Occipital lobe (tissue), 3 donors: ENCODE measurements at places on chromosomes 5 and 9. TPM values are rescaled to one million over a fixed set of nuclear protein-coding genes. Genes with fewer than 3 reads are reported as not detected.

DNA sequence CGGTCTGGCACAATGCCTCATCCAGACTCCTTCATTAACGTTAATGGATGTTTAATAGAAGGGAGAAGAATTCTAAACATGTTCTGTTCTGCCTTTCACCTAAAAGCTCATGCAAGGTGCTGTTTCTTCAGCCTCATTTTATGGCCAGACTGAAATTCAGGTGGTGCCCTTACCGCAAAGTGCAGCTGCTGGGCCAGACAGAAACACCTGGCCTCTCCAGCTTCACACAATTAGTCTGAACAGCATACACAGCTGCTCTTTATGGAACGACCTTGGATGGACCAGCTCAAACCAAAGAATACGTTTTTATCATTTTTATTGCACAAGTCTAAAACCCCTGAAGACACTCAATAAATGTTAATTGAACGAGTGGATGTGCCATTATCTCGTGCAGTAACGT lies 4.6 kb downstream of the SNCAIP start:
- DNase-seq = no peak

DNA sequence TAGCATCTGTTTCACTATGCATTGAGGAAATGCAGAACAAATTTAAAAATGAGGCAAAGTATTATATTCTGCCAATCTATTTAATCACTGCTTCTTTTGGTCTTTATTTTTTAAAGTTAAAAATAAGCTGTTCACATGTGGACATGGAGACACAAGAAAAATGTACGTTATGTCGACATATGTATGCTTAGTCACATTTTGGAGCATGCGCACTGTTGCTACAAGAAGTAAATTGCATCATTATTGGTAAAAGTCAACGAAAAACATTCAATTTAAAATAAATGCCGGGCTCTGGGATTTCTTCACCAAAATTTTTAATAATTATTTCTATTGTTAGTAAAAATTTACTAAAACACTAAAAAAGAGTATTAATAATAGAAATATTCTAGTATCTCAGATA lies 876.3 kb upstream of the CTNND2 start:
- DNase-seq = no peak

DNA sequence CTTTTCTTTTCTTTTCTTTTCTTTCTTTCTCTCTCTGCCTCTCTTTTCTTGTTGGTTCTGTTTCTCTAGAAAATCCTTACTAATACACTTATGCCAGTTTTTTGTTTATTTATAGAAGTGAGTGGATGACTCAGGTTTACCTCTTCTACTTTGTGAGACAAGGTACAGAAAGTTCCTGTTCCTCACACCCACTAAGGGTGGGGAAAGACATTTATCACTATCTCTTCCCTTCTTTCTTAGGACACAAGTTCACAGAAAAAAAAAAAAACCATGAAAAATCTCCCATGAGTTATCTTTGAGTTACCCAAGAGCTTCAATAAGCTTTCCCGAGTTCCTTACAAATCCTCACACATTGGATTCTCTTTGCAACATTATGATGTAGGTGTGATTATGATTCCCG lies 60.9 kb upstream of the CD180 start:
- DNase-seq = no peak

DNA sequence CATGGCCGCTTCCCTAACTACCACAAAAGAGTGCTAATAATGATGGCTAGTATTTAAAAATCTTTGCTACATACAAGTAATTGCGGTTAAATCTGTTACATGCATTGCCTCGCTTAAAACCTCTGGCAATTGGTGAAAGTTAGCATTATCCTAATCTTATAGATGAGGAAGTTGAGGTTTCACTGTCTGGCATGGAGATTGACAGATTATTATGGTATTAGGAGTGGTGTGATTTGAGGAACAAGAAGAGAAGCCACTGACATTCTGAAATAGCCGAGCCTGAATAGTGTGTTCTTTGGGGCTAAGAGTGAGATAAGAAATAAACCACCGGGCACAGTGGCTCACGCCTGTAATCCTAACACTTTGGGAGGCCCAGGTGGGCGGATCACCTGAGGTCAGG lies 45.3 kb upstream of the DPYSL3 start:
- DNase-seq = no peak

GRCh38 chr5:43993634-43994351 lies 390.8 kb downstream of the NNT start:
- no peak for DNase-seq

- DNase-seq = no peak
Measured at GRCh38 chr9:16752601-16753000, 117.9 kb downstream of the BNC2 start.

DNA sequence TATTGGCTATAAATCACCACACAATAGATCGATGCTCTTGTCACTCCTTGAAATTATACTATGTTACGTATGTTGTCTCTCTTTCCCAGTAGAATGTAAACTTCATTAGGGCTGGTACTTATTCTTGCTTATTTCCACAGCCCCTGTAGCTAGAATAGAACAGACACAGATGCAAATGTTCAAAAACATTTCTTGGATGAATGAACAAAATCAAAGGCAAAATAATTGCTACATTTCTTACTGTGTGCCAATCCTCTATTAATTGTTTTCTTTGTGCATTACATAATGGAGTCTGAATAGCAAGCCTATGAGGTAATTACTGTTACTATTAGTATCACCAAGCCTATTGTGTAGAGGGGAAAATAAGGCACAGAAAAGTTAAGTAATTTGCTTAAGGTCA lies 725 bp upstream of the OR13C2 start:
- DNase-seq = no peak

DNA sequence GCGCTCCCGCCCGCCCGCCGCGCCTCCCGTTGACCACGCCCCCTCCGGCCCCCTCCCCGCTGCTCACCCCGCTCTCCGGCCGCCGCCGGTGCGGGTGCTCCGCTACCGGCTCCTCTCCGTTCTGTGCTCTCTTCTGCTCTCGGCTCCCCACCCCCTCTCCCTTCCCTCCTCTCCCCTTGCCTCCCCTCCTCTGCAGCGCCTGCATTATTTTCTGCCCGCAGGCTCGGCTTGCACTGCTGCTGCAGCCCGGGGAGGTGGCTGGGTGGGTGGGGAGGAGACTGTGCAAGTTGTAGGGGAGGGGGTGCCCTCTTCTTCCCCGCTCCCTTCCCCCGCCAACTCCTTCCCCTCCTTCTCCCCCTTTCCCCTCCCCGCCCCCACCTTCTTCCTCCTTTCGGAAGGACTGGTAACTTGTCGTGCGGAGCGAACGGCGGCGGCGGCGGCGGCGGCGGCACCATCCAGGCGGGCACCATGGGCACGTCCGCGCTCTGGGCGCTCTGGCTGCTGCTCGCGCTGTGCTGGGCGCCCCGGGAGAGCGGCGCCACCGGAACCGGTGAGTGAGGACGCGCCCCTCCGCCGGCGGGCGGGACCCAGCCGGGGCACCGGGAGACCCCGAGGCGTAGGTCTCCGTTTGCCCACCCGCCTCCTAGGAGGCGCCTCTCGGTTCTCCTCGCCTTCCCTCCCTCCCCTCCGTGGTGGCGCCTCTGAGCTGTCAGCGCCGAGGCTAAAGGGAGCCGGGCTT lies at the start of gene VLDLR:
Gene VLDLR, plus strand, starts transcription at position 66 of the 739 bp plus-strand sequence. Its CDS starts 403 bp downstream, at position 469.
- DNase-seq = peak; percentile 66

DNA sequence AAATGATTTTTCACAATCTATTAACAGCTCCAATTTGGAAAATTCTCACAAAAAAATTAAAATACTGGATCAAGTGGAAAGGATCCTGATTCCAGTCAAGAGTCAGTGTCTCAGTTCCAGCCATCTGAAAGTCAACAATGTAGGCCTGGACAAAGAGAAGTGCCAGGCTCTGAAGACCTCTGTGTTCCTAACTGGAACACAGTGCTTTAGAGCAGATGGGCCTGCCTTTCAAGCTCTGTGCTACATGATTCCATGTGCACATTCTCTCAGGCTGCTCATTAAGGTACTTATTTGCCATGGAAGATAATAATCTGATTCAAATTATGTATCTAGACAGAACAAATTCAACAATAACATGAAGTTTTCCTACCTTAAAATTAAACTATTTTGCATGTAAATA lies 30.2 kb upstream of the ALDH1A1 start:
- no peak for DNase-seq

DNA sequence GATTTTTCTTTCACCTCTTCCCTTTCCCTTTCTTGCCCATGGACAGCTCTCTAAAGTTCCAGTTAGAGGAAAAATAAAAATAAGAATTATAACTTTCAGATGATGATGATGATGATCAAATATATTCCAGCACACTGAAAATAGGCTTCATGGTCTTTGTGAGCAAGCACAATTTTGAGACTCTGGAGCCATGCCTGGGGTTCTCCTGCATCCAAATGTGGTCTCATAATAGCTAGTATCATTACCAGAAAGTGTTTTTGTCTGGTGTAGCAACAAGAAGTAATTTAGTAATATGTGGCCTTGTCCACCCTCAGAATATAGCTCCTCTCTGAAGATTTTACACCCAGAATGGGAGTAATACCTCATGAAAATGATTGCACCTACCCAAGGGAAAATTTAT lies 150.4 kb downstream of the SNCAIP start:
- no peak for DNase-seq

DNA sequence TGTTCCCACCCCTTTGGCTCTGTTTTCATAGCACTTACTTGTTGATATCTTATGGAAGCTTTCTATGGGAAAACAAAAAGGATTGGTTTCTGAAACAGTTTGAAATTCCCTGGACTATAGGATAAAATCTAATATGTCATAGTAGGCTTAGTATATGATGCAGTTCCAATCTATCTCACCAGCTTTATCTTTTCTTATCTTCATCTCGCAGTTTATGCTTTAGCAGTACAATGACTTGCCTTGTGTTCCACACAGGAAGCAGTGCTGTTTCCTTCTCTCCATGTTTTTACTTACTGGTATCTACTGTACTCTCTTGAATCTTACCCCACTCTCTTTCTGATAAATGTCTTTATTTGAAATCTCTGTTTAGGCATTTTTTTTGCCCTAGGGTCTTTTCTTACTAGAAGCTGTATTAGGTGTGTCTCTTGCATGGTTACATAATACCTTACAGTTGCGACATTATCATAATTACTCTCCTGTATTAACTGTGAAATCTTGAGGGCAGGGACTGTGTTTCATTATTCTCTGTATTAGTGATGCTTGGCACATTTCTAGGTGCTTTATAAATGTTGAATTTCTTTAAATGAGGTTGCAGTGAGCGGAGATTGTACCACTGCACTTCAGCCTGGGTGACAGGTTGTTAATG lies 76.3 kb downstream of the FOCAD start:
- no peak for DNase-seq

DNA sequence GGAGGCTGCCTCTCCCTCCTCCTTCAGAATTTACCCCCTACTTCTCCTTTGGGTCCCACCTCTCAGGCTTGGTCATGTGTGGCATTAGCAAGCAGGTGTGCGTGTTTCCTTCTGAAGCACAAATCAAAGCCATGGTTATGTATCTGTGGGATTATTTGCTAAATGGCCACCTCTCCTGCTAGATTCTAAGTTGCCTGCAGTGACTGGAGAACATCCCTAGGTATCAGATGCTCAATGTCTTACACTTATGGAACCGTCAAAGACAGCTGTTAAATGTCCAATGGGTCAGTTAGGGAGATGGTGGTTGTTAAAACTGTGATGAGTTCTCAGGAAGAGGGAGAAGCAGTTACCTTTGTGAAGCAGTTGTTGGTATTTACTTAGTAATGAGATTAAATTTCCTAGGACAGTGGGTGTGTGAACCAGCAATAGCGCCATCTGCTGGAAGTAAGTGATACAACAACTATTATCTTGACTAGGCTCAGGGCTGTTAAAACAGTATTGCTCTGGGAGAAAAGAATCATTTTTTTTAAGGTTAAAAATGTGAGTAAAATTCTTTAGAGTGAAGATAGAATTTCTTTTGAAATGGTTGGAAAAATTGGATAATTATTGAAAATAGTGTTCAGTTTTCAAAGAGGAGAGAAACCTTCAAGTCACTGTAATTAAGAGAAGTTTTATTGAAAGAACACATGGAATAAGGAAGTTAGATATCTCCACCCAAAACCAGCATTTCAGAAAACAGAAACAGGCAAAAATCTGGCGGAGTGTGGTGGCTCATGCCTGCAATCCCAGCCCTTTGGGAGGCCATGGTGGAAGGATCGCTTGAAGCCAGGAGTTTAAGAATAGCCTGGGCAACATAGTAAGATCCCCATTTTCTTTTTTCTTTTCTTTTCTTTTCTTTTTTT lies 71.3 kb downstream of the TMC1 start:
- DNase-seq = no peak

DNA sequence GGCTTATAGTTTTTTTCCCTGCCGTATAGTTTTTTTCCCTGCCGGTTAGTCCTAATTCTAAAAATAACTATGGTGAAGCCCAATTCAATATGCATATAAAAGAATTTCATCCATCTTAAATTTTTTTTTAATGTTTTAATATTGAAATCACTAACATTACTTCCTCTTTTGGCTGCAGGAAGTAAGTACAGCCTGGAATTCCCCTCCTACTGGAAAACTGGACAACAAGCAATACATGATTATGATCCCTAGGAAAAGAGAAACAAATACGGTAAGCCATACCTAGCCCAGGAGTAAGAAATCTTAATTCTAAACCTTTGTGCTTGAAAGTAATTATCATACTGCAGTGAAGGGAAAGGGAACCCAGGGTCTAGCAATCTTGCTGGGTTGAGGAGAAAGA lies 119.0 kb downstream of the NR3C1 start:
- DNase-seq = no peak

DNA sequence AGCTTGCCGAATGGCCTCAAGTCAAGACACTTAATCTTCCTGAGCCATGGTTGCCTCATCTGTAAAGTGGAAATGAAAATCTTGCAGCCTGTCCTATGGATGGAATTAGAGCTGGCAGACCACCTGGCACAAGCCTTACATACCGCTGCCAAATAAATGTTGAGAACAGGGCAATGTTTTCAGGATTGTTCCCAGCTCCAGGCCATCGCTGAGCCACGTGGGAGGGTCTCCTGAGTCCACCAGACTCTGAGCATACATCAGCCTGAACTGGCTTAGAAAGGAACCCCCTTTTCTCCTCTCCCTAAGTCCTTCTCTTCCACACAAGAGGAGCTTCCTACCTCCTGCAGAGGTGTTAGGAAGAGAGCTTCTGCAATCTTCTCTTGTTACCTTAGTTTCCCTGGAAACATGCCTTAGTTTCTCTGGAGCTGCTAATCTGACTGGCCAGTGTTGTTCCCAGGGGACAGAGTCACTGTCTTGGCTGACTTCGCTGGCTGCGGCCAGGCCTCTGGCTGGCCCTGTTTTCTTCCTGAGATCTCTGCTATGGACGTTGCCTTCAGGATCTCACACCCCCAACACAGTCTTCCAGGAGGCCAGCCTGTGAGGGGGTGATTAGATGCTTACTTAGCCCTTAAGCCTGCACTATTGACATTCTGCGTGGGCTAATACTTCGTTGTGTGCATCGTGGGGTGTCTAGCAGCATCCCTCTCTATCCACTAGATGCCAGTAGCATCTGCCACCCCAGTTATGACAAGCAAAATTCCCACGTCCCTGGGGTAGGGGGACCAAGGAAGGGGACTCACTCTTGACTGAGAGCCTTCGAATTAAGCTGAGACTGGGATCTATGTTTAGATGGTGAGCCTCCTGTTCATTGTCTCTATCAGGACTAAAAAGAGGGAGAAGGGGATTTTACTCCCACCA lies 62.2 kb downstream of the BOD1 start:
- DNase-seq = no peak

- DNase-seq = no peak
Measured at GRCh38 chr9:130835441-130836298, 616 bp downstream of the ABL1 start.

- no peak for DNase-seq
Measured at GRCh38 chr5:140258016-140258415, 44.9 kb downstream of the PFDN1 start.

BSPRY gene
- total RNA-seq = not detected

OTP gene
- not detected for total RNA-seq

PCDHGA3 gene
- total RNA-seq = 4.7 TPM

DBH gene
- total RNA-seq = not detected
